CD4-positive, alpha-beta T cell treated with Interleukin-15 for 1 hour (primary cell): ENCODE measurements at places on chromosomes 7 and 10.
A peak's percentile ranks its signal among the peaks of the same experiment; 100 is the strongest.

DNA sequence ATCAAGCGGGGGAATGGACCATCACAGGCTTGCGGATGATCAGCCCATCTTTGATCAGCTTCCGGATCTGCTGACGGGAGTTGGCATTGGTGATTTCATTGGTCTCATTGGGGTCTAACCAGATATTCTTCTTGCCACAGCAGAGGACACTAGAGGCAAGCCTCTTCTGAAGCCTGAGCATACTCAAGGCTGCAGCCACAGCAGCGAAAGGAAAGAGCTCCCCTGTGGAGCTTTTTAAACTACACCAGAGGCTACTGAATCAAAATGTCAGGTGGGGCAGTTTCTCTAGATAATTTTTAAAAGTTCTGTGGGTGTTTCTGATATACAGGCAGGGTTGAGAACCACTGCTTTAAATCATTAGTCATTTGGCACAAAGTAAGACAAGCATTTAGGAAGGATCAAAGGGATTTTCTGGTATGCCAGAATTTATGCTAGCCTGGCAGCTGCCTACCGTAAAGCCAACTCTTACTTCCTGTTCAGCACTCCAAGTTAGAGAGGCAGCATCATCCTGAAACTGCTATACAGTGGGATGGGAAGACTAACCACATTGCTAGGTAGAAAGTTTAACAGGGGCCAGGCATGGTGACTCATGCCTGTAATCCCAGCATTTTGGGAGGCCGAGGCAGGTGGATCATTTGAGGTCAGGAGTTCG lies 7.0 kb downstream of the NAPEPLD start:
- DNase-seq = no peak

GRCh38 chr7:129134356-129134987 lies 10.0 kb upstream of the TSPAN33 start:
- no peak for DNase-seq

- peak; percentile 66 for DNase-seq
These were observed 31.0 kb downstream of the AMZ1 start for GRCh38 chr7:2719007-2719406.

DNA sequence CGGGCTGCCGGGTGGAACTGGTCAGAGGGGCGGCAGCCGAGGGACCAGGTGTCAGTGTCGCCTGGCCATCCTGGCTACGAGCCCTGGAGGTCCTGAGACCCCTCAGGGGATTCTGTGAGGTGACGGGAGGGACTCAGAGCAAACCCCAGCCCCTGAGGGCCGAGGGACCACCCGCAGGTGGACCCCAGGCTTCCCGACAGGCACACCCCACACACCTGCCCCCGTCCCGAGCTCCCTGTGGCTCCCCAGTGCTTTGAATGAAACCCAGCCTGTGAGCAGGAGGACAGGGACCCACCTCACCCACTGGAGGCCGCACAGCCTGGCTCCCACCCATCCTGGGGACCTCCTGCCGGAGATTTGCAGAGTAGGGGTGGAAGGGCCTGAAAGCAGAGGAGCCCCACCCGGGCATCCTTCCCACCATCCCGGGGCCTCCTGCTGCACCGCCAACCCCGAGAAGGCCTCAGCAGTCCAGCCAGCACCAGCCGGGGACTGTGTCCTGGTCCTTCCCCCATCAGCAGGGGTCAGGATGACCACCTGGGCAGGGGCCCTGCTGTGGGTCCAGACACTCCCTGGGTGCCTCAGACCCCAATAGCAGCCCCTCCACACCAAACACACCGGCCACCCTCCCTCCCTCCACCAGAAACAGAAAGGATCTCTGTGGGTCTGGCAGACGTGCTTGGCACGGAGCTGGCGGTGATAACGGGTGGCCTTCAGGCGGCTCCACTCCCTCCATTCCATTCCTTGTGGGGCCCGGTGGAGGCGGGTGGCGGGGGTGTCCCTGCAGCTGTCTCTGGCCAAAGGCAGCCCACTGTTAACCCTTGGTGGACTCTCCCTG lies 13.9 kb downstream of the VENTX start:
- no peak for DNase-seq

DNA sequence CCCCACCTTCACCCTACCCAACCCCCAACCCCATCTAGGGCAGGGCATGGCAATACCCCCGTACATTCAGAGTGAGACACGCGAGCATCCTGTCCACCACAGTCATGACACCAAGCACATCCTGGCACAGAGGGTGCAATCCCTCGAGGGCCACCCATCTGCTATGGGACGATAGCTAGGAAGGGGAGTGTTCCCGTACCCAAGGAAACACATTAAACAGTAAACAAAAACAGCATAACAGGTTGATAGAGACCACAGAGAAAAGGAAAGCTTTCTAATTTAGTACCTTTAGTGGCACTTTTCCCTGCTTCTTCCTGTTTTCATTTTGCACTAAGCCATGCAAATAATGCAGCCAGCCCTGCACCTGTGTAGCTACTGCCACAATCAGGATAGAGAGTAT lies 2.3 kb upstream of the SMKR1 start:
- DNase-seq = peak; percentile 51

DNA sequence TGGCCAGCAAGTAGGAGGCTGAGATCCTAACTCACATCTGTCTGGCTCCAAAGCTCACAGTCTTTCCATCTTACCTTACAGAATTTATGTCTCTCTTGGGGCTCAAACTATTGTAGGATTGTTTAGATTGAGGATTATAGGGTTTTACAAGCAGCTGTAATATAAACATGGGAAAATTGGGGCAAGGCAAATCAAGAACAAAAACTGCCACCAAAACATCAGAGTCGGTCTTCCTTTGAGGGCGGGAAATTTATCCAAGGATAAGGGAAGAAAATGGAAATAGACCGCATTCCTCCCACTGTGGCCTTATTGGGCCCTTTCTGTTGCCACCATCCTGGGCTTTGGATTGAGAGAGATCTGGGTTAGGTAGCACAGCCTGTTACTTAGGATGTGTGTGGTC lies 22.5 kb downstream of the RBM20 start:
- DNase-seq = no peak

DNA sequence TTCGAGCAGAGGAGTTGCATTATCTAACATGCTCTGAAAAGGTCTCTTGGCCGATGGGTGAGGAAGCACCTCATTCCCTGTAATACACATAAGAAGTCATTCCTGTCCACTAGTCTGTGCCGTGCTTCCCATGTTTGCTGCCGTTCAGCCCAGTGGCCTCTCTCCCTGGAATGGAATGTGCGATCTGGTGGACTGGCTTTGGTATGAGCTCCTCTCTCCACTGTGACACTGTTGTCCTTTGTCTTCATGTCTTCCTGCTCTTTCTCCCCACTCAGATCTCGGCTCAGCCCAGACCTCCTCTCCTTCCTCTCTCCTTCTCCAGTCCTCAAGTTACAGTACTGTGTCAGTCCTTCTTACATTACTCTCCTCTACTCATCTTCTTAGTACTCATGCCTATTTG lies 192.8 kb upstream of the KLF6 start:
- DNase-seq = no peak

GRCh38 chr10:75233444-75234016 lies 2.2 kb downstream of the COMTD1 start:
- peak; percentile 24 for DNase-seq

GRCh38 chr10:78349165-78349516 lies 315.5 kb downstream of the RPS24 start:
- DNase-seq = no peak

GRCh38 chr7:107993891-107994291 lies 9.1 kb downstream of the LAMB1 start:
- no peak for DNase-seq

DNA sequence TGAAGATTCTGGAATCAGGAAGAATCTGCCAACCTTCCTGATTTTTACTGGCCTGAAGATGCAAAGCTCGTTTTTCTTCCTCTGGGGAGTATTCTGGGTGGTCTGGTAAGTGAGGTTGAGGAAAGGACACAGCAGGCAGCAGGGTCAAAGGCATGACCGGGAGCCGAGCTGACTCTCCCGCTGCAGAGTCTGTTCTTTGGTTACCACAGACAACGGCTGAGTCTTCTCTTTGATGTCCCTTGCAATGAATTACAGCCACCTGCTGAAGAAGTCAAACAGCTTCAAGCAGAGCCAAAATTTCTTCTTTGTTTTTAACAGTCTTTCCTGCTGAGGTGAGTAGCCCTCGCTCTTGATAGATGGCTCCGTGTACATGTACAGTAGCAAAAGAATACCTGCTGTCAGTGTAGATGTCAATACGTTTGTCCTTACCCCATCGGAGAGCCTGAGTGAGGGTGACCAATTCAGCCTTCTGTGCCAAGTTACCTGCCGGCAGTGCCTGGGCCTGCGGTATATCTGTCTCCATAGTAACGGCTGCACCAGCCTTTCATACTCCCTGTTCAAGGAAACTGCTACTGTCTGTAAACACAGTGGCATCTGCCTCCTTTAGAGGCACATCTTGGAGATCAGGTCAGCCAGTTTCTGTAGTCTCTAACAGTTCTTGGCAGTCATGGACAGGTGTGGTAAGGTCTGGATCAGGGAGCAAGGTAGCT lies 76.4 kb downstream of the PRR15 start:
- no peak for DNase-seq

GRCh38 chr7:13981070-13981469 lies 8.4 kb downstream of the ETV1 start:
- no peak for DNase-seq

DNA sequence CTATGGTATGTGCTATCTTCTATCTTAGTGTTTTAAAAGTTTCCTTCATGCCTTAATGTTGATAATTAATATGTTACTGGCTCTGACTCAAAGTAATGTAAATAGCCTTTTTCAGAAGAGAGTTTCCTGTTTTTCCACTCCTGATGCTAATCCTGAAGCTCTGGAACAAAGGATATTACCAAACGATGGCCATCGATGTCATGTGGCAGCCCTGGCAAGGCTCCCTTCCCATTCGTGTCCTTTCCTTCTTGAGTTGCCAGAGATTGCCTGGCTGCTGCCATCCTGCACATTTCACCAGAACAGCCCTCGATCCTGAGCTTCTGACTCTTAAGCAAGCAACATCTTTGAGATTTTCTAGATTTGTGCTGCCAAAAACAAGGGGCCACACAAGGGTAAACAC lies 46.0 kb downstream of the RNF133 start:
- no peak for DNase-seq

DNA sequence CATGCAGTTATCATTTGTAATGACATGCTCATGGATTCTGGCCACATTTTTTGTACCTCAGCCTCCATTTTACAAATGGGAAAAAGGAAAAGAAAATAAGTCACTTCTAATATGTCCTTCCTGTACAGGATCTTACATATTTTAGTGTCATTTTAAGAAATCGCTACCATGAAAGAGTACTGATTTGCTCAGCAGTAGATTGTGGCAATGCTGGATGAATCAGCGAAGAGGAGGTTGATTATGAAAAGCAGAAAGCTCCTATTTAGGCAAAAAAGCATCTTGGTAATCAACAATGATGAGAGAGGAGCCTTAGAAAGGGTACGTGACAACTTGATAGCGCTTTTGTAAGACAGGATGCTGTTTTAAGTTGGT lies 522.9 kb downstream of the PARD3 start:
- DNase-seq = no peak

DNA sequence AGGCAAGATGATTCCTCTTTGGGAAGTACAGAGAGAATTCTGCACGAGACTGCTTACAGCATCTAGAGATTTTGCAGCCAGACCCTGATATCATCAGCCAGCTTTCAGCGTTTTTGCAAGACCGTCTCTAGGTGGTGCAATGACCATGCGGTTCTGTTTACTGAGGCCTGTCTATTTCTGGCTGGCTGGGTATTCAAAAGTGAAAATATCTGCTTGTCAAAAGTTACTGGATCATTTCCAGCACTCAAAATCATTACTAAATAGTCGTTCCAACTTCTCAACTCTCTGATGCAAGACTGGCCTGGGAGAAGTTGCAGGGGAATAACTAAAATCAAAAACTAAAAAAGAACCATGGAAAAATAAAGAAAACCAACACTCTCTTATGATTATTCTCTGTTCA lies 240.1 kb downstream of the ELMO1 start:
- peak; percentile 41 for DNase-seq

DNA sequence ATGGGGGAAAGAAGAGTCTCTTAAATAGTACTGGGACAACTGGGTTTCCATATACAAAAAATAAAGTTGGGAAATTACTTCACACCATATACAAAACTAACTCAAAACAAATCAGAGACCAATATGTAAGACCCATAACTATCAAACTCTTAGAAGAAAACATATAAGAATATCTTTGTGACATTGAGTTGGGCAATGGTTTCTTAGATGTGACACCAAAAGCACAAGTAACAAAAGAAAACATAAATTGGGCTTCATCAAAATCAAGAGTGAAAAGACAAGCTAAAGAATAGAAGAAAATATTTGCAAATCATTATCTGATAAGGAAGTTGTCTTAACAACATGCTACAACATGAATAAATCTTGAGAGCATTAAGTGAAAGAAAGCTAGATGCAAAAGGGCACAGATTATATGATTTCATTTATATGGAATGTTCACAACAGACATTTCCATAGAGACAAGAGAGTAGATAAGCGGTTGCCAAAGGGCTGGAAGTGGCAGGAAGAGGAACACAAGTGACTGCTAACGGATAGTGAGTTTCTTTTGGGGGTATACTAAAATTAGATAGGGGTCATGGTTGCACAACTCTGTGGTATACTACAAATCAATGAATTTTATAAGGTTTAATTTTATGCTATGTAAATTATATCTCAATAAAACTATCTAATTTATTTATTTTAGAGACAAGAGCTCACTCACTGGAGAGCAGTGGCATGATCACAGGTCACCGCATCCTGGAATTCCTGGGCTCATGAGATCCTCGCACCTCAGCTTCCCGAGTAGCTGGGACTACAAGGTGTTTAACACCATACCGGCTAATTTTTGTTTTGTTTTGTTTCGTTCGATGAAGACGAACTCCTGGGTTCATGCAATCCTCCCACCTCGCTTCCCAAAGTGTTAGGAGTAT lies 35.4 kb downstream of the JMJD1C start:
- DNase-seq = no peak

DNA sequence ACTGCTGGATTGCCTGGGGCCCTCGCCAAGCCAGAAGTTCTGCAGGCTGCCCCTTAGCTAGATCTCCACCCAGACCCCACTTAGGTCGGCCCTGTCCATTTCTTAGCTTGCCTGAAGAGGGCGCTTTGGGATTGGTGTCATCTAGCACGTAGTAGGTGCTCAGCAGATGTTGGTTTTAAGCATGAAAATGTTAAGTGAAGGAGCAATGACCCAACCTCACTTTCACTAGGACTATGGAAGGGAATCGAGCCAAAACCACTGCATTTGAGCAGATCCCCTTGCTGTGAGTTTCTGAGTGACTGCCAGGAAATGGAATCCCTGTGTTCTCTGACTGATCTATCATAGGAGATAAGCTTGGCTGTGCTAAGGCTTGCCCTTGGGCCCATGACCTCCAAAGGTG lies 131.7 kb upstream of the EEPD1 start:
- no peak for DNase-seq

- no peak for DNase-seq
These were observed 51.0 kb downstream of the FBXW4 start for GRCh38 chr10:101644002-101644401.

DNA sequence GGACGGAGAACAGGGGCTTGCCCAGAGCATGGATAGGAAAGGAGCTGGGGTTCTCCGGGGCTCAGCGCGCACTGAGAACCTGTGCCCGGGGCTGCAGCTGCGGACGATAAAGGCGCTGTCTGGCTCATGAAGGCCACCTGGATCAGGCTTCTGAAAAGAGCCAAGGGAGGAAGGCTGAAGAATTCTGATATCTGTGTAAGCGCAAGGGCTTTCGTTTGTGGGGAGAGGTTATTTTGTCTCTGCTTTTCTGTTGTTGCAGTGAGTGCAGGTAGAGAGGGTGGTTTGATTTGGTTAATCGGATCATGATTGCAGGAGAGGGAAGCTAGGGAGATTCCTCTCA lies 250.5 kb downstream of the NSUN6 start:
- DNase-seq = no peak

- DNase-seq = no peak
These were observed 182.7 kb downstream of the ZMYND11 start for GRCh38 chr10:317926-318325.

GRCh38 chr7:22733761-22734160 lies 6.8 kb downstream of the IL6 start:
- no peak for DNase-seq
